Myocyte (in vitro differentiated cells): ENCODE measurements at places on chromosomes 2 and 18.
A peak's percentile ranks its signal among the peaks of the same experiment; 100 is the strongest.

GRCh38 chr18:42588786-42589185 is 526.7 kb downstream of the RIT2 start:
- DNase-seq: no peak

- no peak for DNase-seq
These were observed 313.9 kb downstream of the CELF4 start for GRCh38 chr18:37251679-37252078.

DNA sequence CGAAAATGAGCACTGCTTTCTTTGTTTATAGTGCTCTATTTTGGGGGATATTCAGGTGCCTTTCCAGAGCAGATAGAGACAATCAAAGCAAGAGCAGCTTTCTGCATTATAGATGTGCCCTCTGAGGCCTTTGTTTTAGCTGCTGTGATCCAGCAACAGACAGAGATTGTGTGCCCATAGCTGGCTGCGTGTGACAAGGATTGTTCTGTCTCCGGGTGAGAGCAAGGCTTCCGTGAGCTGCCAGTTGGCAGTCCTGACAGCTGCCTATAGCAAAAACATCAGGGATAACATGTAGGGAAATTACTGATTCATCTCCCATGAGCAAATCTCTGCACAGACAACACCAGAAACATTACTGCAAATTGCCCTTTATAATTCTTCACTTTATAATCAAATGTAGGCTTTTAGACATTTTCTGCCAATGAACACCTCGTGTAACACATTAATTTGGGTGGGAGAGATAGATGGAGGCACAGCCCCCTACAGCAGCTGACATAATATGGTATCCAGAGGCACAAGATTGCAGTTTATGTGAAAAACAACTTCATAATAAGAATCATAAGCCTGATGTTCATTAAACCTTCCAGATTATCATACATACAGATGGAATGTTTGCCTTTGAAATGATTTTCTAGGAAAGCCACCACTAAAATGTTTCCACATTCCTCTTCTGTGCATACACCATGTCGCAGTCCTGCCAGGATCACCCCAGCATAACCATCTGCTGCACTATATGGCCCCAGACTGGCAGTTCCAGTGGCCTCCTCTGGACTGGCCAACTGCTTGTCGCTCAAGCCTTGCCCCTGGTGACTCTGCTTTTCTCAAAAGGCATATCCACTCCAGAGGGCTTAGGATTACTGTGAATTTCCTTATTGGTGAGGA is 131.2 kb downstream of the TRIB2 start:
- no peak for DNase-seq

- no peak for DNase-seq
These were observed 20.2 kb upstream of the NOSTRIN start for GRCh38 chr2:168782271-168782670.

DNA sequence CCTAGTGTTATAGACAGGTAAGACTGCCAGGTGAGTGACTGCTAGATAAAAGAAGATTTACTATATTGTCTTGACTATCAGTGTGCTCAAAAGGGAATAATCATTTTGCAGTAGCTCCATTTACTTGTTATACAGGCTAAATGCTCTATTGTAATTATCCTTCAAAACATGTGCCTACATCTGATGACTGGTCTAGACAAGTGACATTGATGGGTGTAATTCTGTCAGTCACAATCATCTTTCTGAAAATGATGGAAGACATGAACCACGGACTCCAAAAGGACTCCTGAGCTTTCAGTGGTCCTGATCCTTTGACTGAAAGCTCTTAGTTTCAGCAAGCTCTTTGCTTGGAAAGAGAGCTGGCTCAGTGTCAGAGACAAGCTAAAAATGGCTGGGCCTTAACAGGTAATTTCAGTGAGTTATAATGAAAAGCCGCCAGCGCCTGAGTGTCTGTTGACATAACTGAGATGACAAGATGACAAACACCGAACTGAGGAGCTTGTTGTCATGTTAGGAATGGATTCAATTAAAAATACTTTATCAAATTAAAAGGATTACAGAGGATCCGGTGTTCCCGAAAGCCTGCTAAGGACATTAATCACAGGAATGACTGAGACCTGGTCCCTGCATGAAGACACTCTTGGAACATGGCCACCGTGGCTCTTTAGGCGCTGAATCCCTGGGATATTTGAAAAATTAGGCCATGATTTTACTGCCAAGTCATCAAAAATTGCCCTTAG is 141.7 kb downstream of the CMPK2 start:
- DNase-seq: no peak

- DNase-seq: no peak
These were observed 33.3 kb upstream of the PAX3 start for GRCh38 chr2:222332116-222332515.

DNA sequence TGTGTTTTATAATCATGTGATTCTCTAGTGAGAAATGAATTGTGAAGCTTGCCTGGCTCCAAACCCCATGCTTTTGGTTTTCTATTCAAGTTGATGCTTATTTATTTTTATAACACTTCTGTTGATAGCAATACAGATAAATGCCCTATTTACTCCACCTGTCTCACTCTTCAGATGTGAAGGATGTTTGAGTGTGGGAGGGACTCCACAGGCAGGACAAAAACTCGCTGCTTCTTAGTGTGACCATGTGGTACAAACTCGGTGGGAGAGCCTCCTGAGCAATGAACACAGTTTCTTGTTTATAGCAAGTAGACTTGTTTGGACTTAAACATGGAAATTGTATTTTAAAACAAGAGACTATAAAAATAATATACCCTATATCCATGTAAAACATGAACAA is 219.7 kb downstream of the GULP1 start:
- no peak for DNase-seq

GRCh38 chr2:216340280-216340631 is 32.0 kb downstream of the MARCHF4 start:
- DNase-seq: no peak

DNA sequence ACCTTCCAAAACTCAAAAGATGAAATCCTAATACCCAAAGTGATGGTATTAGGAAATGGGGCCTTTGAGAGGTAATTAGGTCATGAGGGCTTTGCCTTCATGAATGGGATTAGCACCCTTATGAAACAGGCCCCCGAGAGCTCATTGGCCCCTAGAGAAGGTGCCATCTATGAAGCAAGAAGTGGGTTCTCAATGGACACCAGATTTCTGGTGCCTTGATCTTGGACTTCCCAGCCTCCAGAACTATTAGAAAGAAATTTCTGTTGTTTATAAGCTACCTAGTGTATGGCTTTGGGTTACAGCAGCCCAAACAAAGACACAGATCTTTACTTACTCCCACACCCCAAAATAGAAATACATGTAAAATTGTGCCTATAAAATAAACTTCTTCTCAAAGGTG is 45.4 kb downstream of the SOCS6 start:
- no peak for DNase-seq

- peak; percentile 57 for DNase-seq
These were observed 618.6 kb downstream of the ZEB2 start for GRCh38 chr2:143901185-143901842.

GRCh38 chr2:152420936-152421335 is 86.0 kb downstream of the FMNL2 start:
- no peak for DNase-seq

- no peak for DNase-seq
These were observed 110.2 kb upstream of the PIEZO2 start for GRCh38 chr18:11259469-11260150.

DNA sequence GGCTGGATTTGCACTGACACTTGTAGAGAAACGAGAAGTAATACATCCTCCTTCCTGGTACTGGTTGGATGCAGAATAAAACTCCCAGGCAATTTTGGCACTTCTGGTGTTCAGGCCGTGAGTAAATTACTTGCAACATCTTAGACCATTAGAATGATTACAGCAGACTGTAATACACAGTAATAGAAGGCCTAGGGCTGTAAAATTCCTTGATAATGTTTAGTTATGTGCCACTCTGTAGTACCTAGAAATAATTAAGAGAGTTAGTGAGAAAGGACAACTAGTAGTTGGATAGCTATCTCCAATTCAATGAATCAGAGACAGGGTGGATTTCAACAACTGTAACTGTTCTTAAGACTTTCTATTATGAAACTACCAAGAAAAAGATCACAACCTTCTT is 356.3 kb upstream of the SETBP1 start:
- no peak for DNase-seq

DNA sequence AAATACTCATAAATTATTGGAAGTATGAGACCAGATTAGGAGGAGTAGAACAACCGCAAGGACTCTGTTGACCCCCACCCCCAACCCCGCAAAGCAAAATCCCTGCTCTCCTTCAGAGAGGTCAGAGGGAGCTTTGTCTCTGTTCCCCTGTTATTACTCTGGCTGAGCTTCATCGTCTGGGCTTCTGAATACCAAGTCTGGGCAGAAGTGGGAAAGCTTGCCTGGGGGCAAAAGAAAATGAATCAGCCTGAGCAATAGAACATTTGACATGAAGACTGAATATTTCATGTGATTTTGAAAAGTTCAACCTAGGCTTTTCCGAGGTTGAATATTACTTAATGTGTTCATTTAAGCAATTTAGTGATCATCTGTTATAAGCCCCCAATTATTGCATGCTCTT is 114.6 kb upstream of the ARHGAP28 start:
- DNase-seq: no peak

DNA sequence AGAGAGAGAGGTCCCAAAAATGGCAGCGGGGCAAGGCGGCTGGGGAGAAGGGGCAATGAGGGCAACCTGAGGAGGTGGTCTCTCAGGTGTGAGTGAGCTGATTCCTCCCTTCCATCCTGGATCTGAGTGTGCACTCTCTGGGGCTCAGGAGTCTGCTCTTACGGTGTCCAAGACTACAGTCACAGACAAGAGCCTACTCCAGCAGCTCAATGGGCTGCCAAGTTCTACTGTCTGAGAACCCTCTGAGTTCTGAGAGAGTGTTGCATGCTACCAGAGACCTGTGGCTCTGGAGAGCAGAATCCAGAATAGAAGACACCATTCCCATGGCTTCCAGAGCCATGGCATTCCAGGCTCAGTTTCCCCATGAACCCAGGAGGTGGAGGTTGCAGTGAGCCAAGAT is 7.1 kb upstream of the PAX8 start:
- no peak for DNase-seq

GRCh38 chr18:13455471-13455870 is 236.9 kb downstream of the LDLRAD4 start:
- no peak for DNase-seq

DNA sequence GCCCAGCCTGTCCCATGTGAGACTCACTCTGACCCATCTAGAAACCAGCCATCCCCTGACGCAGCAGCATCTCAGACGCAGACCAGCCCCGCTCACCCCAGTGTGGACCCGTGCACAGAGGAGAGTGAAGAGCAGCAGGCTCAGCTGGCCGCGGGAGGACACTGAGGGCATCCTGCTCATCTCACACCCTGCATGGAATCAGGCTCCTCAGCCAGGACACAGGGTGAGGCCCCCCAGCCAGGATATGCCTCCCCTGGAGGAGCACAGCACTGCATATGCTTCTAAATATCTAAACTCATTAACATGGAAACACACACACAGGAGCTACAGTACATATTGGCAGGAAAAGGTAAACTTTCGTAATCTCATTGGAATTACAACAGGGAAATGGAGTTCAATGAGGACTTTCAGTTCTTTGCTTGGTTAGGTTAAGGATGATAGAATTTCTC is 34.4 kb downstream of the NEMP2 start:
- no peak for DNase-seq

GRCh38 chr2:9249020-9249800 is 42.6 kb downstream of the ASAP2 start:
- peak; percentile 81 for DNase-seq

- DNase-seq: no peak
These were observed 447.9 kb downstream of the XIRP2 start for GRCh38 chr2:167336213-167336612.

- DNase-seq: no peak
These were observed 760.0 kb upstream of the FSHR start for GRCh38 chr2:49914281-49914680.

DNA sequence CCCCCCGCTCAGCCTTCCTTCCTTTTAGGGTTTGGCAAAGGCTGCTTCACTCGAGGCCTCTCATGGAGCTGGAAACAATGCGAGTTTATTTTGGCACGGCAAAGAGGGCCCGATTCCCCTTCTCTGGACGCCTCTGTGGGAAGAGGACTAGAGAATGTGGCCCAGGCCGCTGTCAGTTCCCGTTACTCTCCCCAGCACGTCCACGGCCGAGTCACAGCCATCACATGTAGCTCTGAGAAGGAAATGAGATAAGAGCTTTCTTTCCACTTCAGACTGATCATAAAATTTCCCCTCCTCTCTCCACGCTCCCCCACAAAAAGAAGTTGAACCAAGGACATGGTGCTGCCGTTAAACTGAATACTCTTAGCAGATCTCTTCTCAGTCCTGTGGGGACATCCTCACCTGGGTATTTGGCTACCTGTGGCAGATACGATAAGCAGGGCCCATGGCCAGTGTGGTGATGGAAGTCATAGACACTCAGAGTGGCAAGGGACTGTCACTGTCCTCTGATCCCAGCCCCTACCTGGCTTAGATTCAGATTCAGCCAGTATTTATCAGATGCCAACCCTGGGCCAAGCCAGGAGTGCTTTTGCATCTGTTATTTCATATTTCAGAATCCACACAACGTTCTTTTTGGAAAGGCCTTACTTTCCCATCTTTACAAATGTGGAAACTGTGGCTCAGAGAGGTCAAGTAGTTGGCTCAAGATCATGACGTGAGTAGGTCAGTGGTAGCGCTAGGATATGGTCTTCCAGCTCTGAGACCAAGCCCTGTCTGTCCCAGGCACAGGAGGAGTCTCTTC is 101.2 kb downstream of the MCFD2 start:
- no peak for DNase-seq

DNA sequence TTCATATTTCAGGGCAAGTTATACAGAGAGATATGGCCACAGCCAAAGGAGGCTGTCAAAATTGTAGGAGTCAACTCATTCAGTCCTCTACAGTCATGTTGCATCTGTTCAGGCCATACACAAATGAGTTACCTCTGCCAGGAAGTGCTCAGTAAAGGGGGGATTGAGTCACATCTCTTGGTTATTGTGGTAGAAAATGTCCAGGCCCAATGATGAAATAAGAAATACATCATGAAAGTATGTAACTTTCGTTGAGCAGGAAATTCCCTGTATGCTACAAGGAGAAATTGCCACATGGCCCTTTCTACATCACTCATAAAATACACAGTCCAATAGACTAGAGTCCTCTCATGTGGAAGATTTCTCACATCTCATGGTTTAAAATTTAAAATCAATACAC is 103.9 kb upstream of the COL3A1 start:
- DNase-seq: peak; percentile 21

GRCh38 chr2:229438430-229439159 is 167.5 kb upstream of the PID1 start:
- no peak for DNase-seq

GRCh38 chr18:62420513-62421209 is 95.6 kb downstream of the TNFRSF11A start:
- DNase-seq: no peak

GRCh38 chr2:221970389-221970788 is 328.4 kb downstream of the PAX3 start:
- no peak for DNase-seq

GRCh38 chr2:16189029-16189835 is 248.9 kb downstream of the MYCN start:
- DNase-seq: no peak

- DNase-seq: no peak
These were observed 62.5 kb upstream of the STAM2 start for GRCh38 chr2:152238016-152238415.
